Activated naive CD8-positive, alpha-beta T cell treated with anti-CD3 and anti-CD28 coated beads, Interleukin-2, amount 10 ng/mL, durations not matched to agents 7 days and 5 days (primary cell): ENCODE measurements at places on chromosomes 1 and 21.

GRCh38 chr1:1303736-1304135 is 4.0 kb downstream of the ACAP3 start:
- no peak for DNase-seq

DNA sequence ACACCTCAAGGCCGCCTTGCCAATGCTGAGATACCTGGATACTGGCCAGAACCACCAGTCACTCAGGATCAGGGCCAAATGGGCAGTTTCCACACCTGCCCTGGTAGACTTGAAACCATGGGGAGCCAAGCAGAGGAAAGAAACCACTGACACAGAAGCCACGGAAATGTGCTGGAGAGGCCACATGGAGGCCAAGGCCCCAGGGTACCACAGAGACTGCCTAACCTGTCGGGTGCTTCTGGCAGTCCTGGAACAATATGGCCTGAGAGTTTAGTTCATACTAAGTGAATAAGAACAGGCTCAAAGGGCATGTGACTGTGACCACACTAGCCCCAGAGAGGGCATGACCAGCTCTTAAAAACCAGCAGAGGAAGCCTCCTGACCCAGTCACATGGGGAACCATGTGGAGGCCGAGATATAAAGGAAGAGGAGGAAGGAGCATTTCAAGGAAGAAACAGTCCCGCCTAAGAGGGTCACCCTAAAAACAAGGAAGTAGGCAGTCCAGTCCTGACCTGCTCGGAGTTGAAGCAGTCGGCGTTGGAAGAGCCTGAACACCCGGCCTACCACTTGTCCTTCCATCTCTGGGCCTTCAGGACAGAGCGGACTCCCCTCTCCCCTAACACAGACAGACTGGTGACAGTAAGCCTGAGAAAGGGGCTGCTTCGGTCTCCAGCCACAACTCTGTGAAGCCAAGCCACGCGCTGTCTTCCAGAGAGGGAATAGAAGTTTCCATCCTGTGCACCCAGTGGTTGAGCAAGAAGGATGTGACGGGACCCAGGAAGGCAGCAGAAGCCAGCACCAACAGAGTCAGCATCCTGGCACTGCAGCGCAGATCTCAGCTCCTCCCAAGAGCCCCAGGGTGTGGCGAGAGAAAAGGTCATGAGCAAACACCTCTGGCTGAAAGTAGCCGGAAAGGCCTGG is at the start of gene DENND2D:
Gene DENND2D, minus strand, starts transcription at position 766 of the 921 bp plus-strand sequence. Its CDS starts 187 bp downstream, at position 579.
- peak; percentile 65 for DNase-seq

DNA sequence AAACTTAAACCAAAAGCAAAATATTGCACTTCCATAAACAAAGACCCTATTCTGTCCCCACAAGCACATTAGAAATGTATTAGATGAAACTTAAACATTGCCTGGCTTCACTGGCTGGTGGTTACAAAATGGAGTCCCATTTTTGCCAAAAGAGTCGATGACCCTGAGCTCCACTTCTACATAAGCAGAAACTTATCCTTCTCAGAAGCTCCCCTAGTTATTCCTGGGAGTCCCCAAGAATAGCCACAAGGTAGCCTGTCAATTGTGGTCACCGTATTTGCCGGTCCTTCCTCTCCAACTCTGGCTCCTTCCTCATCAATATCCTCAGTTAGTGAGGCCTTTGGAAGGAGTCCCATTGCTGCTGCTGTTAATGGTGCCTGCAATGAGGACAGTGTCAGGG is 37.3 kb downstream of the CDCP2 start:
- no peak for DNase-seq

- no peak for DNase-seq
These were observed 84.5 kb downstream of the CAMK2N1 start for GRCh38 chr1:20401405-20402010.

DNA sequence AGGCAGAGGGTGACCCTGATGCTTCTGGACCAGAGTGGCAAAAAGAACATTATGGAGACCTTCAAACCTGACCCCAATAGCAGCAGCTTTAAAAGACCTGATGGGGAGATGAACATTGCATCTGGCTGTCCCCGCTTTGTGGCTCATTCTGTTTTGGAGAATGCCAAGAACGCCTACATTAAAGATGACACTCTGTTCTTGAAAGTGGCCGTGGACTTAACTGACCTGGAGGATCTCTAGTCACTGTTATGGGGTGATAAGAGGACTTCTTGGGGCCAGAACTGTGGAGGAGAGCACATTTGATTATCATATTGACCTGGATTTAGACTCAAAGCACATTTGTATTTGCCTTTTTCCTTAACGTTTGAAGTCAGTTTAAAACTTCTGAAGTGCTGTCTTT is 45.8 kb downstream of the TRAF5 start:
- no peak for DNase-seq

DNA sequence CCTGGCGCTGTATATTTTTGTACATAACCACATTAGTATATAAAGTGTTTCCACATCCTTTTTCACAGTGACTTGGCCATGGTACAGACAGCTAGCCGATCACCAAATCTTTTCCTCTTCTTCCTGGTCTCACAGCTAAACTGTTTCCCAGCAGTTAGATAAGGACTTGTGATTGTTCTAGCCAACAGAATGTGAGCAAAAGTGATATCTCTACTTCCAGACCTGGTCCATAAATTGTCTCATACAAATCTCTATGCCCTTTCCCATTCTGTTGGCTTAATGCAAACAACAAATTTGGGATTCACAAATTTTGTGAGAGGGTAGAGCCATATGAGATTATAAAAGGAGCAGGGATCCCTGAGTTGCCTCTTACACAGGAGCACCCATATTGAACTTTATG is 19.5 kb downstream of the PAFAH2 start:
- no peak for DNase-seq

- no peak for DNase-seq
These were observed 64.9 kb downstream of the SLC45A1 start for GRCh38 chr1:8382608-8383505.
